ENCODE measurements at places on chromosomes 11 and 22.

DNA sequence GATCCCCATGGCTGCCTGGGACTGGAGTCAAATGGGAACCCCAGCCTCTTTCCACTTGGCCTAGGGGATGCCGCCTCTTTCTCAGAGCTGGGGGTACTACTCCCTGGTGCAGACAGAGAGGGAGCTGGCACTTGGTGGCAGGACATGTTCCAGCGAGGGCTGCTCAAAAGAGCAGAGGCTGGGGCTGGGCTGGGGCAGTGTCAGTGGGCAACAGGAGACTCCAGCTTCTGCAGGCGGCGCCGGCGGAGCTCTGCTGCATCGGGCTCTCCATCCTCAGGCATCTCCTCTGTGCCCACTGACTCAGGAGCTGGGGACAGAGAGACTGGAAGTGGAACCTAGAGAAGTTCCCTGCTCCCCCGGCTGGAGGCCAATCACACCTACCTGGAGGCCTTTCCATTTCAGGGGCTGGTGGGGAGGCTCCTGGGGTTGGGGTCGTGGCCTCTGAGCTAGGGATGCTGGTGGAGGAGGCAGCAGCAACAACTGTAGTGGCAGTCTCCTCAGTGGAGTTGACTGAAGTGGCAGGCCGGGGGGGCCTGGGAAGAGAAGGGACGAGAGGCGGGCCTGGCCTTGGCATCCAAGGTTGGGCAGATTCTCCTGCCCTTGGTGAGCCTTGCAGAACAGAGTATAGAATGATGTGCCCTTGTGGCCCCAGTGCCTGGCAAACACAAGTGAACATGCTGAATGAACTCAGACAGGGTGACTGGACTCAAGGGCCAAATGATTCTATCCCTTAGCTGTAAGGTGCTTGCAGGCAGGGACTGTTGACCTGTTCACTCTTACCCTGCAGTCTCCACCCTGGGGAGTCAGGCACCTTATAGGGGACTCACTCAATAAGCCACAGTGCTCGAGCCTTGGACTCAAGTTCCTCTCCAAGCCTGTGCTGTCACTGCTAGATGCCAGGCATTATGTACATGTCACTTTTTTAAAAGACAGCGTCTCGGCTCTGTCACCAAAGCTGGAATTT, 5.9 kb downstream of the SYVN1 start:
- no peak for DNase-seq

- DNase-seq = peak; percentile 1
These were observed 455.8 kb downstream of the LRRC4C start for GRCh38 chr11:41003339-41004282.

- DNase-seq = no peak
These were observed 20.7 kb downstream of the DMC1 start for GRCh38 chr22:38549101-38549894.

GRCh38 chr11:128548649-128549255, 38.6 kb downstream of the ETS1 start:
- DNase-seq = no peak

- DNase-seq = no peak
These were observed 50.4 kb downstream of the ADM start for GRCh38 chr11:10355257-10355661.

DNA sequence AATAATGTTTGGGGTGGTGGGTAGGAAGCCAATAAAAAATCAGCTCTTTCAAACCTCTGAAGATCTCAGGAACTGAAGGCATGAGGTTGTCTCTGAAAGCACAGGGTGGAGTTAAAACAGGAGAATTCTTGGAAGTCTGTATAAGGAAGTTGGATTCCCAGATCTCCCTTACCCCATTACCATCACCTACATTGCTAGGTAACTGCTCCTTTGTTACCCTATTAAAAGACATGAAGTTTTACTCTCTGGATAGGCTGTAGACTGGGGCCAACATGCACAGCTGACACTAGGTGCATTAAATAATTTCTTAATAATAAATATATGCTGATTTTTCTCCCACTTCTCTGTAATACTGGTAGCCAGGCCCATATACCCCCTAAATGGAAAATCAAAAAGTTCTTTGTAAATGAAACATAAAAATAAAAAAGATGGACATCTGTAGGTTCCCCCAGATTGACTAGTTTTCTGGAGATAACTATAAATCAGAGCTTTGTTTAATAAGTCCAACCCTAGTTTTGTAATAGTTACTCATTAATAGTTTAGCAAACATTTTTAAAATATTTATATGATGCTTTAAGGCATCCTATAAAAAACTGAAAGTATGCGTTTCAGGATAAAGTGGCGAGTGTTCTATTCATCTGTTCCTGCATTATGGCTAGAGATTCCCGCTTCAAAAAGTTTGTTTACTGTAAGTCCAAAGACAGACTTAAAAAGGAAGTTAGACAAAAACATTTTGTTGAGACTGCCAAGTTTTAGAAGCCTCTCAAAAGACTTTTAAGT, 63.8 kb downstream of the KIF18A start:
- DNase-seq = no peak

GRCh38 chr11:81897639-81898038, 836.0 kb downstream of the FAM181B start:
- DNase-seq = no peak

GRCh38 chr11:117821431-117821830, 3.1 kb downstream of the FXYD2 start:
- DNase-seq = no peak

GRCh38 chr11:882596-882995, 28.0 kb downstream of the CHID1 start:
- DNase-seq = no peak

DNA sequence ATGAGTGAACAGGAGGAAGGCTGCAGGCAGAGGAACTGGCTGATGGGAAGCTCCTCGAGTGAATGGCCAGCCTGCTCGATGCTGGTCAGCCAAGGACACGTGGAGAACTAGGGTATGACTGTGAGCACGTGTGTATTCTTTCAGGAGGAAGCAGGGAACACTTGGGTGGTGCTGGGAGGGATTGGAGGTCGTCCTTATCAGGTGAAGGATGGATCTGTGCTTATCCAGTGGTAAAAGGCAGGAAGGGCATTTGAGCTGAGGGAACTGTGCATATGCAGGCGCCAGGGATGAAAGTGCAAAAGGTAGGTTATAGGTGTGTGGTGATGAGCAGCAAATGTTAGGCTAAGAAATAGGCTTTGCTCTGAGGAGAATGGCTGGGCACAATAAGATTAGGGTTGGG, 9.7 kb upstream of the SLCO2B1 start:
- no peak for DNase-seq

DNA sequence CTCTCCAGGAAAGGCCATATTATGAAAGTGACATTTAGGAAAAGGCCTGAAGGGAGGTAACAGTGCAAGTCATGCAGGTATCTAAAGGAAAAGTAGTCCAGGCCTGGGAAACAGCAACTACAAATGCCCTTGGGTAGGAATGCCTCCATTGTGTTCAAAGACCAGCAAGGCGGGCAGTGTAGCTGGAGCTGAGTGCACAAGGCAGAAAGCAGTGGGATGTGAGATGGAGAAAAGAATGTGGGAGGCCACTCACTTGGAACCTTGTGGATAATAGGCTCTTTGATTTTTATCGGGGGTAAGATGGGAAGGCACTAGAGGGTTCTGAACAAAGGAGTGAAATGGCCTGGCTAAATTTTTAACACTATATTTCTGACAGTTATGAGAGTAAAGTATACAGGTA, 188.6 kb downstream of the PGR start:
- no peak for DNase-seq

DNA sequence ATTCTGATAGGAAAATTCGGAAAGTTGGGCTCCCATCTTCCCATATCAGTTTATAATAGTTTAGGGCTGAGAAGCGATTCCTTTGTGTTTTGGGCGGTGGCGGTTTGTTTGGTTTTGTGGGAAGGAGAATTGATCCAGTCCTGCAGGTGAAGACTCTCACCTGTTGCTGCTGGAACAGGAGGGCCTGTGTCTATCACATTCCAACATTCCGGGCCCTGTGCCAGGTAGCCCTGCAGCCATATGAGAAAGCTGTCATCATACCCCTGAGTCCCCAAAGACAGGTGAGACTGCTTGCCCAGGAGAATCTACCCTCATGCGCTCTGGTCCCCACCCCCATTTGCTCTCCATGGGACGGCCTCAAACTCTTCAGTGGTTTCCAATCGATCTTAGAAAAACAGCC, 62.1 kb downstream of the TRAF6 start:
- DNase-seq = no peak

- DNase-seq = peak; percentile 93
These were observed 32.2 kb downstream of the LIMK2 start for GRCh38 chr22:31244046-31244942.

DNA sequence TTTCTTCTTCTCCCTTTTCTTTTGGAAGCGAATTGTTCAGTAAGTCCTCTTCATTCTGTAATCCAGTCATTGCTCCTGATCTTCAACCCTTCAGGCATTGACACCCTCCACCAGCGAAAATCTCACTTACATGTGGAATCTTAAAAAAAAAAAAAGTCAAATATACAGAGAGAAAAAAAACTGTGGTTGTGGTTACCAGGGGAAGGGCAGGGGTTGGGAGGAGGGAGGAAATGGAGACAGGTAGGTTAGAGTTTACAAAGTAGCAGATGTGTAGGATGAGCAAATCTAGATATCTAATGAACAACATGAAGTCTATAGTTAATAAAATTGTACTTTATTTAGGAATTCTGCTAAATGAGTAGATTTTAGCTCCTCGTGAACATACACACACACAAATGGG, 17.7 kb upstream of the TMEM123 start:
- DNase-seq = no peak

DNA sequence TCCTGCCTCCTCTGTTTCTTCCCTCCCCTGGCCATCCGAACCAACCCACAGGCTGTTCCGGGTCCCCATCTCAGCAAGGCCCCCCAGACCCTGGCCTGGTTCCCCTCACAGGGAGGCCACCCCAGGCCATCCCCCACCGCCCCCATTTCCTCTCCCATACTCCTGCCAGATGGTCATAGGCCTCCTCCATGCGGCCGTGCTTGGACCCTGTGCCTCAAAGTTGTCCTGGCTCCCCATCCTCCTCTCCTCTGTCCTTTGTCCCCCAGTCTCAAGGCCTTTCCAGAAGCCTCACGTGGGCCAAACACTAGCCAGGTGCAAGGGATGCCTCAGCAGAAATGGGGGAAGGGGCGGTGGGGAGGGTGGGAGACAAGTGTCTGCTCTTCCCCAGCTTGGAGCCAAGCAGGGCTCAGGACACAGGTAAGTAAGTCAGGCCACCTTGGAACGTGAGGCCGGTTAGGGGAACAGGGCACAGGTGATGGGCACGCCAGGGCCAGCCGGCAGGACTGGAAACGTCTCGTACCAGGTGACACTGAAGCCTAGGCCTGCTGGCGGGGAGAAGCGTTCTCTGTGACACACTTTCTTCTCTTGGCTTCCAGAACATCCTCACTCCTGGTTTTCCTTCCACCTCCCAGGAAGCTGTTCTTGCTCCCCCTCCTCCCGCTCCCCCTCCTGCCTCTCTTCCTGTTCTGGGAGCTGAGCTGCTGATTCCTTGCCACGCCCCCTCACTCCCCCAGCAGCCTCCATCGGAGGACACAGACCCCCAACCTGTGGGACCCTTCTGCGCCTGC, 31.5 kb upstream of the SLC22A12 start:
- no peak for DNase-seq

- DNase-seq = peak; percentile 57
These were observed 471 bp upstream of the CEP126 start for GRCh38 chr11:101914341-101914737.

GRCh38 chr11:106503901-106504300, 426.4 kb downstream of the AASDHPPT start:
- peak; percentile 9 for DNase-seq

GRCh38 chr22:19450363-19451175, 3.1 kb upstream of the C22orf39 start:
- no peak for DNase-seq

GRCh38 chr11:72974487-72975205, 160.4 kb downstream of the ATG16L2 start:
- no peak for DNase-seq

DNA sequence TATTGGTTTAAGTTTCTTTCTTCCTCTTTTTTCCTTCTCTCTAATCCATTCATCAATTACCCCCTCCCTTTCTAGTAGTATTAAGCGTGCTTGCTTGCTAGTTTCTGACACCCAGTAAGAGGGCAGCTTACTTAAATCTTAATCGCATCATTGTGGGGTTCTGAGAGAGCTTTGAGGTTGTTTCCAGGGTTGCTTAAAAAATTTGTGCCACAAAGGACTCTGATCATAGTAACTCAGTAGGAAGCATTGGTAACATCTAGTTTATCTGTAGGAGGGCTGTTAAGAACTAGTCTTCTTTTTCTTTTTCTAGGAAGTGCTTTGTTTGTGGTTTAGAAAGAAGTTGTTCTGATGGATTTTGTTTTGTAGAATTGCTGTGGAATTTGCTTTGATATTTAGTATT, 45.3 kb downstream of the TMEM135 start:
- no peak for DNase-seq

DNA sequence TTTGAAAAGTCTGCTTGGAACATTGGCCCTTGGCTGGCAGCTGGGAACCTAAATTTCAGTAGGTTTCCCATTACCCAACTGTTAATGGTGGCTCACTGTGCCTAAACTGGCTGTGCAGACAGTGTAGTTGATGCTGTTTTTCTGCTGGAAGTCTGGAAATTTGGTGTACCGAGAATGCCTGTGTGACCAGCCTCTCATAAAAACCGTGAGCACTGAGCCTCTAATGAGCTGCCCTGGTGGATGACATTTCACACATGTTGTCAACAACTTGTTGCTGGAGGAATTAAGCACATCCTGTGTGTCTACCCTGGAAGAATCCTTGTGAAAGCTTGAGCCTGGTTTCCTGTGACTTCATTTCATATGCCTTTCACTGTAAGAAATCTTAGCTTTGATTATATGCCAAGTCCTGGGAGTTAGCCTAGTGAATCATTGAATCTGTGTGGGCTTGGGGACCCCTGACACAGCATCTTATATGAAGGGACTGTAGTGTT, 131.1 kb downstream of the LDLRAD3 start:
- DNase-seq = peak; percentile 90

- DNase-seq = no peak
These were observed 18.0 kb downstream of the SDHAF2 start for GRCh38 chr11:61447601-61448551.

GRCh38 chr11:65418431-65418680, 4.2 kb upstream of the NEAT1 start:
- DNase-seq = no peak

DNA sequence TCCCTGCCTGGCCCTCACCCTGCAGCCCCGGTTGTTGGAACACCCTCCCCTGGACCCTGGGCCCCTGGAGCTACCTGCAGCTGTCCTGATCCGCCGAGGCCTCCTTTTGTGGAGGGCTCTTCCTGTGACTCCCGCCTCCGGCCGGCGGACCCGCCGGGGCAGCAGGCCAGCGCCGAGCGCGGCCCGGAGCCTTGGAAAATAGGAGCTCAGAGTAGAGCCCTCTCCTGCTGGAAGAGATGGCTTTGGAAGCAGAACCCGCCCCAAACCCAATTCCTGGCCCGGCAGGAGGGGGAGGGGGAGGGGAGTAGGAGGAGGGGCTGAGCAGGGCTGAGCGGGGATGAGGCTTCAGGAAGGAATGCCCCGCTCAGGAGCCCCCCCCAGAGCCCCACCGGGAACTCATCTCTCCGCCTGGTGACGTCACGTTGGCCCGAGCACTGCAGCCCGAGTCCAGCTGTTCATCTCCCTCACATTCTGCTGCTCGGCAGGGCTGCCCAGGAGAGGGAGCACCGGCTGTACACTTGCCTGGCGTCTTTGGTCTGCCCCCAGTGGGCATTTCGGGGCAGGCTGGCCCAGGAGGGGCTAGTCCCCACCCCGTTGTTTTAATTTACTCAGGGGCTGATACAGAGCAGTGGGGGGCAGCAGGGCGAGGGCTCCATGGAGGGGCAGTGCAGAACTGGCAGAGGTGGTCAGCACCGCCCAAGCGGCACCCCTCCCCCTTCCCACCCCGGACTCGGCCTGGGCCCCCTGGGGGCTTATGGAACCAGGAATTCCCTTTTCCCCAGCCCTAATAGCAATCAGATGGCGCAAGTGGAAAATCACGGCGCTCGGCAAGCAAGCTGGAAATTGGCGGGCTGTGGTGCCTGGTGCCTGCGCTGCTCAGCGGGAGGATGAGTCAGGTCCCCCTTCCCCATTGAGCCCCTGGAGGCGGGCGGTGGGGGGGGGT, at the start of gene MRGPRF:
TSS of gene MRGPRF (minus strand) at position 238 of the 943 bp plus-strand sequence. CDS start 3,345 bp downstream, outside the sequence.
- peak; percentile 82 for DNase-seq
